Karpas-422 (cell line): ENCODE measurements at places on chromosomes 5 and 9. TPM values are rescaled to one million over a fixed set of nuclear protein-coding genes. Genes with fewer than 3 reads are reported as not detected.

GRCh38 chr9:132147839-132148238 is 14.0 kb upstream of the NTNG2 start:
- no peaks in the 10 kb centered on the region for H3K4me1 ChIP-seq
- no peaks in the 10 kb centered on the region for H3K36me3 ChIP-seq
- no peak overlapping the region for H3K27ac ChIP-seq
- DNase-seq: no peak
- no peak overlapping the region for H3K4me3 ChIP-seq

- no peaks in the 10 kb centered on the region for H3K4me1 ChIP-seq
- DNase-seq: no peak
- no peaks in the 10 kb centered on the region for H3K36me3 ChIP-seq
- no peak overlapping the region for H3K4me3 ChIP-seq
- H3K27me3 ChIP-seq: no peaks in the 10 kb centered on the region
These were observed 111.5 kb downstream of the KDM4C start for GRCh38 chr9:6869081-6869948.

The CEMIP2 gene
- total RNA-seq: 0.07 and 0.61 TPM in 2 replicates

- DNase-seq: no peak
- H3K4me1 ChIP-seq: no peaks in the 10 kb centered on the region
- H3K27me3 ChIP-seq: no peaks in the 10 kb centered on the region
These were observed 72.8 kb downstream of the TRIO start for GRCh38 chr5:14215901-14216300.

The SPATA31D4 gene
- total RNA-seq: not detected in 2 replicates

DNA sequence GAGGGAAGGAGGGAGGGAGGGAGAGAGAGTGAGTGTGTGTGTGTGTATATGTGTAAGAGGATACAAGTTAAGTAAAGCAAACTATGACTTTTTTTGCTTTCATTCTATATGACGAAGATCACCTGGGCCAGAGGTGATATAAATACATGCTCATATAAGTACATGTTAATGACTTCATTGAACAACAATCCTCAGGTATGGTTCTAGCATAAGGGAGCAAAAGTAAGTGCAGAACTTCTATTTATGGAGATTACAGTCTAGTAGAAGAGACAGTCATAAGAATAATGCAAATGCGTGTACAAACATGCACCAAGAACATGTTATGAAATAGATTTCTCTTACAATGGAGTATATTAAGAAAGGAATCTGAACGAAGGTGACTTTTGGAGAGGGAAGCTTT is 1804.0 kb downstream of the MAT2B start:
- H3K4me1 ChIP-seq: no peaks in the 10 kb centered on the region
- no peak overlapping the region for H3K27ac ChIP-seq
- H3K27me3 ChIP-seq: no peaks in the 10 kb centered on the region
- DNase-seq: no peak
- no peak overlapping the region for H3K4me3 ChIP-seq
- no peaks in the 10 kb centered on the region for H3K36me3 ChIP-seq

DNA sequence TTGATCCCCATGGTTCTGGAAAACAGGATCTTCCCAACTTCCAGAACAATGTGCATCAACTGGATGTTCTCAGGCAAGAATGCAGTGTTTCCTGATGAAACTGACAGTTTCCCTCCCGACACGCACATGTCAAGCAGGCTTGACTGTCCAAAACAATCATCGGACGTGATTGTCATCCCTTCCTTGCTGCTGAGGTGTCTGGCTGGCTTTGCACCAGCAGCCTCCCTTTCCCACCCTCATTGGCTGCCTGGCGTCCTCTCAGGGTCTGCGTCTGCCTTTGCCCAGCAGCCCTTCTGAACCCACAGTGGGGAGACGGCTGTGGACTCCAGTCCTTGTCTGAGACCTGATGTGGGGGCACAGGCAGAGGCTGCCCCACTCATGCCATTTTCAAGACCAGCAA is 110.8 kb downstream of the MARCHF3 start:
- no peaks in the 10 kb centered on the region; the same call in 1 of the 2 replicates for H3K36me3 ChIP-seq
- H3K27ac ChIP-seq: no peak overlapping the region
- no peak overlapping the region for H3K4me3 ChIP-seq
- H3K4me1 ChIP-seq: no peaks in the 10 kb centered on the region
- H3K27me3 ChIP-seq: no peaks in the 10 kb centered on the region
